ENCODE measurements at places on chromosomes 2 and 18.

- DNase-seq = no peak
Measured at GRCh38 chr2:175490360-175490791, 308.9 kb upstream of the ATP5MC3 start.

- DNase-seq = no peak
Measured at GRCh38 chr2:79820281-79820680, 307.4 kb downstream of the CTNNA2 start.

DNA sequence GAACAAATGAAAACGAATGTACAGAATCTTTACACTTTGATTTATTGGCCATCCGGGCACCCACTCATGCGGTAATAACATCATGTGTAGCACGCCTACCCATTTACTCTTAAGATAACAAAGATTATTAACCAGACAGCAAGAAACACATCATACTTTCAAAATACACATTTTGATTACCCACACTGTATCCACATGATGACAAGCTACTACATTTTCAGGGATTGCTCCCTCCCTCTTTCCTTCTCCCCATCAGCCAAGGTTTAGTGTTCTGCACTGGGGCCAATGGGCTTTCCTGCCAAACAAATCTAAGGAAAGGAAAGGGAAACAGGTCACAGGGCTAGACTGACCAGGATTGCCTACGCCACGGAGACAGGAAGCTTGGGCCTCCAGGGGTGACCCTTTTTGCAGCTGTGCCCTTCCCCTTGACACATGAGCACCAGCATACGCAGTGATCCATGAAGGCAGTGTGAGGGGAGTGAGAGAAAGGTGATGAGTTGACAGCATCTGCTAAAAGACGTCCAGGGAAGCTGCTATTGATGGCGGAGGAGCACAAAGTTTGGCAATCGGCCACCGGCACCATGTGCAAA lies 76.5 kb downstream of the ZNF521 start:
- no peak for DNase-seq

- DNase-seq = no peak
Measured at GRCh38 chr18:51811883-51812282, 528.1 kb upstream of the DCC start.

DNA sequence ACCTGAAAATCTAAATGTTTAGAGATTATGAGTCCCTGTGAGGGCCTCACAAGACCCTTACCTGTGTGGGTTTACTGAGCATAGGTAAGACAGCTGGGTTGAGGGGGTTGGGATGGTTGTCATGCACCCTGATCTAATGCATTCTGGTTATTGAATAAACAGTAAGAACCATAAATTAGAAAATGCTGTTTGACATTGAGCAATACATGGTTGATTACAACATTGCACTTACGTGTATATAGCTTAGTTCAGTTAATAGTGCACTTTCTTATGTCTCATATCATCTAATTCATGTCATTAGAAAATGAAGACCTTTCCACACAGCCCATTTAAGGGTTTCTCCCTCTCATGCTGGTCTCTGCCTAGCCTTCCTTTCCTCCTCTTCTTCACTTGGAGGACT lies 253.5 kb upstream of the ATP5MC3 start:
- no peak for DNase-seq

DNA sequence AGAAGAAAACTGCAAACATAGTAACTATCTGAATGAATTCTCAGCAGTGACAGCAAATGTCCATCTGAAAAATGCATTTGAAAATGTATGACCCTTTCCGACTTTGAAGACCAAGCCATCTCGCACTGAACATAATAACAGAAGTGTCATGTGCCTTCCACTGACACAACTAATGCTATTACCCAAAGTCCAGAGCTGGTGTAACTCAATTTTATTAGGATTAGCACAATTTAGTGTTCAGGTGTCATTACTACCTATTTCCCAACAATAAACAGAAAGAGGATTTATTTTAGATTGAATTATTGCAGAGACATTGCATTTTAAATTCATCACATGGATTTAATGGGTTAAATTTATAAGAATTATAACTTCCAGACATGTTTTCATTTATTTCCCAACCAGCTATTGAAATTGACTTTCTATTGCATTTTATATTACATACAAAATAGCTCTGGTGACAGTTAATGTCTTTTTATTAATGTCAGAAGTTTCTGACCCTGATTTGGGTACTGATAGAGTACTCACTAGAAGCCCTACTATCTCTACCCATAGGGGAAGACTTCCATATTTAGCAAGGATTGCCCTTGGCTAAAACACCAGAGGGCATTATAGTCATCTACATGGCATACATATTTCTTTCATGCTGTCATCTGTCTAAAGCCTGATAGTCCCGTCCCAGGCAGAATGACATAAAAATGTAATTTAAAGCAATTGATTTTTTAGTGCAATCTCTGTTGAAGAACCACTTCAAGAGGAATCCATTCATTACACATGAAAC lies 7.0 kb upstream of the STK39 start:
- no peak for DNase-seq

- DNase-seq = no peak
Measured at GRCh38 chr2:216410550-216410949, 1.7 kb upstream of the SMARCAL1 start.

DNA sequence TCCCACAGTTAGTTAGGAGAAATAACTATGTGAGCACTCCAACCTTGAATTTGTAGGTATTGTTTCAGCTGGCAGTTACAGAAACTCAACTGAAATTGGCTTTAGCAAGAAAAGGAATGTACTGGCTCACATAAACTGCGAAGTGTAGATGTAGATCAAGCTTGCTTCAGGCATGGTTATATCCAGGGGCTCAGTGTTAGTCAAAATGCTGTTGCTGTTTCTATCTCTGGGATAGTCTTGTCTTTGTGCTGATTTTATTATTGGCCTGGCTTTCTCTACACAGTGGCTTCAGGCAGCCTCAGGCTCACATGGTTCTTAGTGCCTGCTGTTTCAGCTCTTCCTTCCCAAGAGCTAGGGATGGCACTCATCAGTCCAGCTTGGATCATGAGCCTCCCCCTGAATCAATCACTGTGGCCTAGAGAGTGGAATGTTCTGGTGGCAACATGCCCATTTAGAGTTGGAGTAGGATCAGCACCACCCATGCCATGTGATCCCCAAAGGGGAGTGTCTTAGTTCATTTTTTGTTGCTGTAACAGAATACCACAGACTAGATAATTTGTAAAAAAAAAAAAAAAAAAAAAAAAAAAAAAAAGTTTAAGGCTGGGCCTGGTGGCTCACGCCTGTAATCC lies 69.1 kb upstream of the FOXI3 start:
- no peak for DNase-seq

GRCh38 chr2:157420771-157421323 lies 23.0 kb downstream of the CYTIP start:
- DNase-seq = no peak

GRCh38 chr2:219352448-219353023 lies 20.0 kb upstream of the RESP18 start:
- DNase-seq = no peak

GRCh38 chr2:172062402-172063004 lies 22.8 kb upstream of the DLX1 start:
- DNase-seq = no peak
